Dermis blood vessel endothelial cell (primary cell): ENCODE measurements at places on chromosomes 1 and 21. TPM values are rescaled to one million over a fixed set of nuclear protein-coding genes. Genes with fewer than 3 reads are reported as not detected.

KRTAP10-7 gene
- total RNA-seq = not detected in 2 replicates

TEX50 gene
- total RNA-seq = not detected in 2 replicates

IL22RA1 gene
- total RNA-seq = not detected in 2 replicates

ATP1A4 gene
- total RNA-seq = not detected in 2 replicates

WDR77 gene
- total RNA-seq = 52.2 and 65.2 TPM in 2 replicates

KRTAP12-2 gene
- not detected in 2 replicates for total RNA-seq

LRRN2 gene
- 0.05 and 0.17 TPM in 2 replicates for total RNA-seq

SLC44A5 gene
- 1.7 TPM in 2 replicates for total RNA-seq

TTC22 gene
- 0.17 TPM in 1 of 2 replicates, not detected in the other for total RNA-seq

RBM11 gene
- total RNA-seq = not detected in 2 replicates

LRRIQ3 gene
- total RNA-seq = 0.17 and 0.56 TPM in 2 replicates

SHE gene
- 108 and 177 TPM in 2 replicates for total RNA-seq
